H9 (cell line): ENCODE measurements at places on chromosomes 12 and 14.

DNA sequence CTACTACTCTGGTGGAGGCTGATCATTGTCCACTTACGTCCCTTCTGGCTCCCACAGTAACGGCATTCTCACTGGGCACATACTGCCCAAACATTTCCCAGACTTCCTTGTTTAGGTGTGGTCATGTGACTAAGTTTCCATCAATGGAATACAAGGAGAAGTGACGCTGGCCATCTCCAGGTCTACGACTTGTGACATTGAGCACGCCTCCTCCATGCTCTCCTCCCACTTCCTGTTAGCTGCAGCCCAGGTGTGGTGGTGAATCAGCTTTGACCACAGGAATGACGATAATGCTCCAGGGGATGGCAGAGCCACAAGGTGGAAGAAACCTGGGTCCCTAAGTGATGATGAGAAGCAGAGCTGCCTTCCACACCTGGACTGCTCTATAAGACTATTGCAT is 6.0 kb upstream of the SLC24A4 start:
- no peak for DNase-seq

- no peak for DNase-seq
Observed at GRCh38 chr12:114760151-114760877, 76.3 kb upstream of the TBX3 start.

- no peak for DNase-seq
Observed at GRCh38 chr14:66982247-66982646, 207.0 kb upstream of the GARIN2 start.

- no peak for DNase-seq
Observed at GRCh38 chr14:68785534-68786490, 7.1 kb downstream of the ZFP36L1 start.

- DNase-seq, result peak; percentile 71
Observed at GRCh38 chr14:36724162-36724561, 62.5 kb downstream of the PAX9 start.

DNA sequence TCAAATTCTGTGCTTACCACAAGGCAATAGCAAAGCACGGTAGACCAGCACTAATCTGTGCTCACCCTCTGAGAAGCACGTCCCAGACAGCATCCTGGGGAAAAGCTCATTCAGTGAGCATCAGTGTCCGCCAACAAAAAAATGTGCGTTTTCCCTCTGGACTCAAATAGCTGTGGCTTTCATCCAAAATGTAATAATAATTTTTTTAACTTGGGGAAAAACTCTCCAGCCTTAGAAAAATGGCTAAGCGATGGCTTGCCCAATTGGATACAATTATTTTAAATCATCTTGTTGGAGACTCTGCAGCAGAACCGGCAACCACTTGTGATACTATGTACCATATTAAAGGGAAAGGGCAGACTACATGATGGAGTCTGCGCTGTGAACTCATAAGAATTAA is 1.1 kb upstream of the KRT77 start:
- no peak for DNase-seq

DNA sequence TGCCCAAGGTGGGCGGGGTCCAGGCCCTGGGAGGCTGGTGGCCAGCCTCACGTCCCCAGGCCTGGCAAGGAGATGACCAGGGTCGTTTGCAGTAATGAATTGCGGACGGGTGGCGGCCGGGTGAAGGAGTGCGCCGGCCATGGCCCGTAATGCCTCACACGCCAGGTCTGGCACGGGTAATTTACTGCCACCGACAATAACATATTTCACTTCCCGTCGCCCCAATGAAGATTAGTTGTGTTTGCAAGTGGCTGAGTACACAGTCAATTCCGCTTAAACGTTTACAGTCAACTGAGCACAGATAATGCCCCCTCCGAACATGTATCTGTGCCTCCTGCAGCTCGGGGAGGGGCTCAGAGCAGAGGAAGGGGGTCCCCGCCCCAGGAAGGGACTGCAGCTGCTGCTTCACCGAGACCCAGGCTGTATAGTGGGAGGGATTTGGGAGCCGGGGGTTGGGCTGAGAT is 48.3 kb downstream of the MVK start:
- no peak for DNase-seq

DNA sequence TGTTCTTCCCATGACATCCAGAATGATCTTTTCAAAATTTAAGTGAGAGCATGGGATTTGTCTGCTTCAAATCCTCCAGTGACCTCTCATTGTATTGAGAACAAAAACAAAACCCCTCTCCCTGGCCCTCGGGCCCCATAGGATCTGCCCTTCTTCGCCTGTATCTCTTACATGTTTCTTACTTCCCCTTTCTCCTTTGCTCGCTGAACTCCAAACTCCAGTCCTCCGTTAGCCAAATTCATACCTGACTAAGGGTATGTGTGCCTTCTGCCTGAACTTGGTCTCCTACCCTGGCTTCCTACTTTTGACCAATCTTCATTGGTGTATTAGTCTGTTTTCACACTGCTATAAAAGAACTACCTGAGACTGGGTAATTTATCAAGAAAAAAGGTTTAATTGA is 13.2 kb upstream of the TSPAN11 start:
- DNase-seq, result no peak

GRCh38 chr12:60752589-60752988 is 1156.8 kb downstream of the SLC16A7 start:
- DNase-seq, result no peak

DNA sequence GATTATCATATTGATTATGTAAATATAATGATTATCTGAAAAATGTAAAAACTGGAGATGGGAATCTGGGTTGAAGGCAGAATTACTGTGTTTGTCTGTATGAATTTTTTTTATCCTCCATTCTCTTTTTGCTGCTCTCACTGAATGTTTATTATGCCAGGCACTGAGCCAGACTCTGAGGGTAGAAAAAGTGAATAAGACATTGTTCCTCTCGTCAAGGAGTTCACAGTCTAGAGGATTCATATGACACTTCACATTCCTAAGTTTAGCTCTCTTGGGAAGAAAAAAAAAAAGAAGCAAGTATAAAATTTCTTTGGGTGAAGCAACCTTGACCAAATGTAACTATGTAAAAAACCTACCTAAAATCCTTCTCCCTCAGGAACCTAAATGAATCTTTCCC is 120.9 kb upstream of the LMO3 start:
- no peak for DNase-seq

- DNase-seq, result no peak
Observed at GRCh38 chr12:96456265-96456974, 33.0 kb upstream of the CFAP54 start.

DNA sequence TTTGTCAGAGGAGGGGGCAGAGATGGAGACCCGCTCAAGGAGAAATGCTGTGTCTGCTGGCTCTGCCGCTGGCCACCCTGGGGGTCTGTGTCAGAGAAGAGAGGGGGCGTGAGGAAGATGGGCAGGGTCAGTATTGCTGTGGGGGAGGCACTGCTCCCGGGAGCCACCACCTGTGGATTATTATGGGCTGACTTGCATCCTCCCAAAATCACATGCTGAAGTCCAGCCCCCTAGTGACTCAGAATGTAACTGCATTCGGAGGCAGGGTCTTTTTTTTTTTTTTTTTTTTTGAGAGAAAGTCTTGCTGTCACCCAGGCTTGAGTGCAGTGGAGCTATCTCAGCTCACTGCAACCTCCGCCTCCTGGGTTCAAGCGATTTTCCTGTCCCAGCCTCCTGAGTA is 12.3 kb downstream of the ABCD4 start:
- no peak for DNase-seq

GRCh38 chr12:92139634-92140150 is 6.0 kb downstream of the BTG1 start:
- no peak for DNase-seq

- peak; percentile 51 for DNase-seq
Observed at GRCh38 chr14:44820230-44820964, 141.3 kb downstream of the KLHL28 start.

GRCh38 chr12:41476499-41477439 is 288.6 kb downstream of the PDZRN4 start:
- no peak for DNase-seq

- DNase-seq, result peak; percentile 92
Observed at GRCh38 chr12:54526812-54527630, 22.4 kb upstream of the PDE1B start.

DNA sequence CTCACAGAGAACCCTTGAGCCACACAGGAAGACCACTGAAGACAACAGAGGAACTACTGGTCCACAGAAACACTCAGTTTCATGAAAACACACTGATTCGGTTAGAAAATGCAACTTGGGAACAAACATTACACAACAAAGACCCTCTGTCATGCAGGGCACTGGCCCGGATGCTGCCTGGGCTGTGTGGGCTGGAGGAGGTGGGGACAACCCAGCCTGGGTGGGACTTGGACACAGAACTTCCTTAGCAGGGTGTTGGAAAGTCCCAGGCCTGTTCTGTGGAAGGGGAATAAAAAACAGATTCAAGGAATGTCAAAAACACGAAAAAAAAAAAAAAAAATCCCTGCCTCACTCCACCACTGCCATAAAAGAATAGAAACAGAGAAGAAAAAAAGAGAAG is 181.0 kb downstream of the MON2 start:
- DNase-seq, result no peak

DNA sequence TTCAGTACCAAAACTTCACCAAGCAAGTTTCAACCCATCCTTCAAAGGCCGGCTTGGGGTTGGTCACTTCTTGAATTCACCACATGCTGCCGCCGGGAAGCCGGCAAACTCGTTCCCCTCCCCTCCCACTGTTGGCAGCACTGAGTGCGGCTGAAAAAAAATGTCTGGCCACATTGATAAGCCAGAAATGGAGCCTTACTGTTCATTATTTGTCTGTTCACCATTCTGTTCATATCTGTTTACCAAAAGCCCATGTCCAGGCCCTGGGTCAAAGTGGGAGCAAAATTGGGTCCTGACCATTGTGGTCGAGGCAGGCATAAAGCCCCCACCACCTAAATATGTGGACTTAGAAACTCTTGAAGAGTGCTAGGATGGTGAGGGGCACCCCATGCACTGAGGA is 7.3 kb upstream of the HSP90AA1 start:
- DNase-seq, result no peak

- DNase-seq, result no peak
Observed at GRCh38 chr14:102565331-102565887, 27.0 kb upstream of the RCOR1 start.

- DNase-seq, result no peak
Observed at GRCh38 chr12:104374806-104375205, 71.3 kb downstream of the EID3 start.

DNA sequence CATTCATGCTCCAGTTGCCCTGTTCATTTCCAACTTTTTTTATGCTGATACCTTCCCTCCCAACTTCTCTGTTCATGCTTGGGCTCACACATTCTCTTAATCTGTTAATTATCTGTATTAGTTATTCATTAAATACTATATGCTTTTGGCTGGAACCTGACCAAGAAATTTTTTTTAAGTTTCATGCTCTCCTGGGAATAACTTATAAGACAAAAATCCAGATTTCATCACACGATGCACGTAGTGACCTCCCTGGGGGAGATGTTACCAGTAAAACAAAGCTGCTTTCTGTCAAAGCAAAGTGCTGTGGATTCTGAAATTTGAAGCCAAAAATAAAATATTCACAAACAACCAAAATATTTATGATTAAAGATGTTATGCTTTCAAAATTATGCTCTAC is 215.0 kb upstream of the USP15 start:
- DNase-seq, result no peak

GRCh38 chr12:64039281-64039871 is 182.7 kb downstream of the KICS2 start:
- no peak for DNase-seq

GRCh38 chr14:33401311-33401710 is 462.6 kb downstream of the NPAS3 start:
- no peak for DNase-seq

- peak; percentile 27 for DNase-seq
Observed at GRCh38 chr14:103533137-103533998, 4.4 kb downstream of the TRMT61A start.

GRCh38 chr14:24398653-24399446 is at the start of gene NYNRIN:
NYNRIN (plus strand) TSS chr14:24399003; CDS start chr14:24399247, 244 bp downstream.
- peak; percentile 73 for DNase-seq

DNA sequence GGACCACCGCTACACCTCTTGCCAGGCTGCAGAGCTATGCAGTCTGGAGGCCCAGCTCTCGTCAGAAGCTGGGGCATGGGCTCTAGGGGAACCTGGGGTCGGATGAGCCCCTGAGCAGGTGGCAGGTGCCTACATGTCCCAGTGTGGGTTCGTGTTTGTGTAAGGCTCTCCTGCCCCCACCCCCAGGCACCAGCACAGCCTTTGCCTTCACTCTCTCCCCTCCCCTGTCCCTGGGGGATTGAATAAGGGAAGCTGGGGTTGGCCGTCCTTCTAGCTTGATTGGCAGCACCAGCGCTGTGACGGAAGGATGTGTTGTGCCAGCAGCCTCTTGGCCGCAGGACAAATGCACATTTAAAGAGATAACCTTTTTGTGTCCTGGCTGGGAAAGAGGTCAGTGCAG is 34.8 kb upstream of the TSPAN9 start:
- peak; percentile 26 for DNase-seq

DNA sequence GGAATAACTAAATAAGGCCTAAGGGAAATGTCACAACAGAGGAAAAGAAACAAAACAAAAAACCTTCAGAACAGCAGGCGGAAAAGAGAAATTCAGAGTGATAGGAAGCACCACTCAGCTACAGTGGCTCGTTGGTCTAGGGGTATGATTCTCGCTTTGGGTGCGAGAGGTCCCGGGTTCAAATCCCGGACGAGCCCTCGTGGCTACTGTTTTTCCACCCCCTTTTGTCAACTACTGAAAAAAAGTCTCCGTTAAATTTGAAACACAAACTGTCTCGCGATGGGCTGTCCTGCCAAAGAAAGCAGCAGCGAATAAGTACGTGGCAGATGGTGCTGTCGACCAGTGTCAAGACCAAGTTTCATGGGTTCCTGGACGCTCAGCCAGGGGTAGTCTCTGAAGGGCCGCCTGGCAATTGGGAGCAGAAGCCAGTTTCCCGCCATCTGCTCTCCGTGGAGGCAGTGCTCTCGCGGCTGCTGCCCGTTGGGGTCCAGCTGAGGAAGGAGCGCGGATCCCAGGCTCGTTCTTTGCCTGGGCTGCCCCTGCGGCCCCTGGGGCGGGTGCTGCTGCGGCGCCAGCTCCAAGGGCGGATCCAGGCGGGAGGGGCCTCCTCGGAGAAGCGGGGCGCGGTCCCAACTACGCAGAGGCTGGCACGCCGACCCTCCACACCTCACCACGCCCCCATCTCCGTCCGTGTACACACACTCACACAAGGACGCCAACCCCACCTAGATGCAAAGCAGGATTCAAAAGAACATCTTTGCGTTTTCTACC is at the start of gene RNASE4:
Gene RNASE4, plus strand, starts transcription at position 670 of the 771 bp plus-strand sequence. CDS start 14,812 bp downstream, outside the sequence.
- peak; percentile 80 for DNase-seq

- DNase-seq, result no peak
Observed at GRCh38 chr12:45138609-45139008, 77.3 kb upstream of the ANO6 start.

DNA sequence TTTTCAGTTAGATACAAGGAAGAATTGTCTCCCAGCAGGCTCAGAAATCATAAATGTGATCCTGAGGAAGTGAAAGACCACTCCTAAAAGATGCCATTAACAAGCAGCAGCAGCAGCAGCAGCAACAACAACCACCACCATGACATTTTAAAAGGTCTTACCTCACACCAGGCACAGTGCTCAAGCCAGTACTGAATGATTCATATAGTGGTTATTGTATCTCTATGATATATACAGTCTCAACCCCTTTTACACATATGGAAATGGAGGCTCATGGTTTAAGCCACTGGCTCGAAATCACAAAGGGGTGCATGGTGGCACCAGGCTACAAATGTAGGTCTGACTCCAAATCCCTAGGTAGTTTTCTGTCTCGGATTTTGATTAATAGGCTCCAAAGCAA is 126.9 kb downstream of the KTN1 start:
- no peak for DNase-seq
